Stimulated activated CD8-positive, alpha-beta memory T cell treated with anti-CD3 and anti-CD28 coated beads, Interleukin-7, amount 100 ng/mL, for 4 hours (primary cell): ENCODE measurements at places on chromosomes 12 and 14.

- DNase-seq = no peak
These were observed at the start of gene ATN1 for GRCh38 chr12:6927379-6928021. TSS of gene ATN1 (plus strand) at chr12:6927959. CDS start at chr12:6934002, 6,043 bp downstream.

GRCh38 chr12:130253866-130254265 lies 83.8 kb upstream of the PIWIL1 start:
- no peak for DNase-seq

DNA sequence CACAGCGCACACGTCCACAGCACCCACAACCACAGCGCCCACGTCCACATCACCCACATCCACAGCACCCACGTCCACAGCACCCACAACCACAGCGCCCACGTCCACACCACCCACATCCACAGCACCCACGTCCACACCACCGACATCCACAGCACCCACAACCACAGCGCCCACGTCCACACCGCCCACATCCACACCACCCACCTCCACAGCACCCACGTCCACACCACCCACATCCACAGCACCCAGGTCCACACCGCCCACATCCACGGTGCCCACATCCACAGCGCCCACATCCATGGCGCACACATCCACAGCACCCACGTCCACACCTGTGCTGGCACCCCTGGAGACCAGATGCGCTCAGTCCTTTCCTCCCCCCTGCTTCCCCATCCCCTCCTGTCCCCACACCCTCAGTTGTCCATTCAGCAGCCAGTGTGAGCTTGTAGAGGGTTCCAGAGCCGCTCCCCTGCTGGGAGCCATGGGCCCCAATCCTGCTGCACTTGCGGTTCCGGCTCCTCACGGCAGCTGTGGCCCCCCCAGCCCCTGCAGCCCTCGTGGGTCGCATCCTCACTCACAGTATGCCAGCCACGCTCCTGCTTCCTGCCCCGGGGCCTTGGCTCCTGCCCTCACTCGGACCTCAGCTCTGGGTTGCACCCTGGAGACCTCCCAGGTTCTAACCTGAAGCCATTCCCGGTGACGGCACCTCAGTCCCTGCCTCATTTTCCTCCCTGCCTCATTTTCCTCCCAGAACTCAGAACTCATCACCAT lies 37.8 kb downstream of the GALNT9 start:
- no peak for DNase-seq

DNA sequence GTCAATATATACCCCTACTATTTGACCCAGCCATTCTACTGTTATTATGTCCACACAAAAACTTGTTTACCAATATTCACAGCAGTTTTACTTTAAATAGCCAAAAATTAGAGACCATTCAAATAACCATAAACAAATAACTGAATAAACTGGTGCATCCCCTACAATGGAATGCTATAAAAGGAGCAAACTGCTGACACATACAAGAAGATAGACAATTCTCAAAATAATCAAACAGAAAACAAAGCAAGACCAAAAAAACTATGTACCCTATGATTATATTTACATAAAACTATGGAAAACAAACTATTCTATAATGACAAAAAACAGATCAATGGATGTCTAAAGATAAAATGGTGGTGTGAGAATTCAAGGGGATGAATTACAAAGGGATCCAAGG lies 54.4 kb downstream of the RALGAPA1 start:
- DNase-seq = no peak

- DNase-seq = no peak
These were observed 25.8 kb downstream of the DAO start for GRCh38 chr12:108905725-108906124.

DNA sequence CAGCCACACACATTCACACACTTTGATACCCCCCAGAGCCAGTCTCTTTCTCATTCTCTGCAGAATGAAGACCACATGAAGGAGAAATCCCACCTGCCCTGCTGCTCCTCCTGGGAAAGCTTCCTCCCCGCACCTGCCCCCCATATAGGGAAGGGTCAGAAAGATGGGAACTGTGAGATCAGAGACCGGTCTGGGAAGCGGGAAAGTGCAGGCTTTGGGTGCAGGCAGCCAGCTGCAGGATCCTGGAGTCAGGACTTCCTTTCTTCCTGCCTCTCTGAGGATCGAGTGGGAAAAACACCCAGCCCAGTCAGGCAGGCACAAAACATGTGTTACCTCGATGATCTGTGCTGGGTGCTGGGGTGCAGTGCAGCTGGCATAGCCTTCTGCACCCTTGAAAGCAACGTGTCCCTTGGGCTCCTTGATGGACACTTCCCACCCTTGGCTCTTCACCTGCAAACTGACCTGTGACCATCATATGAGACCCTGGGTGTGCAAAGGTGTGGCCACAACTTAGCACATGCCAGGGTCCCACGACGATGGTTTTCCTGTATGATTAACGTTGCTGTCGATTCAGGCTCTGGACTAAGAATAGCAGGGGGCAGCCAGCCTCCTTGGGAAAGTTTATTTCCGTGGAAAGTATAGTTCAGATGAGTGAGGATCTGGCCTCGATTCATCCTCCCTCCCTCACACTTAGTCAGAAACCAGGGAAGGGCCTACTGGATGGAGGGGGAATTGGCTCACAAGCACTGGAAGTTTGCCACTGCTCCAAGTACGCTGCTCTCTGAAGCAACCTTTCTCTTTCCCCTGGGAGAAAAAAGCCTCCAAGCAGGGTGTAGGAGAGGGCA lies 105.4 kb upstream of the MED13L start:
- no peak for DNase-seq
